Hematopoietic multipotent progenitor cell (in vitro differentiated cells): ENCODE measurements at places on chromosomes 5 and 9. TPM values are rescaled to one million over a fixed set of nuclear protein-coding genes. Genes with fewer than 3 reads are reported as not detected.

SHB gene
- 2.2 TPM for total RNA-seq

SAXO1 gene
- total RNA-seq: under 0.01 TPM

FRMPD1 gene
- under 0.01 TPM for total RNA-seq

ZDHHC11 gene
- total RNA-seq: 5.9 TPM

CCIN gene
- 1.3 TPM for total RNA-seq

GRCh38 chr9:129989740-129990139 lies 53.2 kb downstream of the FNBP1 start:
- DNase-seq: no peak

GRCh38 chr5:139895647-139896046 lies 100.0 kb downstream of the PSD2 start:
- DNase-seq: no peak

DNA sequence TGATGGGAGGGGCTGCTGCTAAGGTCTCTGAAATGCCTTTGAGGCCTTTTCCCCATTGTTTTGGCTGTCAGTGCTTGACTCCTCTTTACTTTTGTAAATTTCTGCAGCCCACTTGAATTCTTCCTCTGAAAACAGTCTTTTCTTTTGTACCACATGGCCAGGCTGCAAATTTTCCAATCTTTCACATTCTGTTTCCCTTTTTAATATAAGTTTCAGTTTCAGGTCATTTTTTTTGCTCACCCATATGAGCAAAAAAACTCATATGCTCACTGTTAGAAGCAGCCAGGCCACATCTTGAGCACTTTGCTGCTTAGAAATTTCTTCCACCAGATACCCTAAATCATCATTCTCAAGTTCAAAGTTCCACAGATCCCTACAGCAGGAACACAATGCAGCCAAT lies 234.6 kb upstream of the ADRA1B start:
- DNase-seq: no peak

- no peak for DNase-seq
Observed at GRCh38 chr9:136858844-136859757, 7.0 kb downstream of the MAMDC4 start.

DNA sequence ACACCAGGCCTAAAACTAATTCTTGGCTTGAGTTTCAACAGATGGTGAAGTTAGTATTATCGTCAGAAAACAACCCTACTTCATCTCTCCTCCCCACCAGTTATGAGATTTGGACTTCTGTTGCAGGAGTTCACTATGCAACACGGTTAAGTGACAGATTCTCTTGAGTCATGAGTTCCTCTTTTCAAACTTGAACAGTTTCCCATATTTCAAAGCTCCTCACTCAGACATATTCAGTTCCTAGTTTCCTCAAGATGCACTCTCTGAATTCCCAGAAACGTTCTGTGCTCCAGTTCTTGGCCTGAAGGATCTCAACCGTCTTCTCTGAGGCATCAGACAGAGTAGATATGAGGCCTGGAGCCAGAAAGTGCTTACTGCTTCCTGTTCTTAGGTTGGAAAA lies 7.3 kb upstream of the PTGER4 start:
- no peak for DNase-seq

DNA sequence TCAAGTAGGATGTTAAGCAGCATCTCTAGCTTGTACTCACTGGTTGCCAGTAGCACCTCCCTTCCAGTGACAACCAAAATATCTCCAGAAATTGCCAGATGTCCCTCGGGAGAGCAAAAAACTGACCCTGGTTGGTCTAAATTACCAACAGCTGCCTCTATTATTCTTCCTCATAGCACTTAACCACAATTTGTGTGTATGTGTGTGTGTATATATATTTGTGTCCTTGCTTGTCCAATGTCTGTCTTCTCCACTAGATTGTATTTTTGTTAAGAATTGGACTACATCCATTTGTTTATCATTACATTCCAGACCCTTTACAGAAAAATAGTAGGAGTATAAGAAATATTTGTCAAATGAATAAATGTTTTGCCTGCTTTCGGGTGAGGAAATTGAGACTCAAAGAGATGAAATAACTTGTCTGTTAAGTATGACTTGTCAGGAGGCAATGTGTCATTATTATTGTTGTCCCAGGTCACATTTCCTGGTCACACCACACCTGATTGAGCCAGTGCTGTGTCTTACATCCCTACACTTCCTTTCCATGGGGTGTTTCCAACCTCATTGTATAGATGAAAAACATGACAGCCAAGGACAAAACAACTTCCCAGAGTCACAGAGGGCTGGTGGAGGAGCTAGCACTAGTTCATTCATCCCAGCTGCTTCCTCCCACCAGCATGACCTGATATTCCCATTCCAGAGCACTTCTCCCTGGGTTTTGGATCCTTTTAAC lies 11.4 kb upstream of the GRPEL2 start:
- DNase-seq: no peak

DNA sequence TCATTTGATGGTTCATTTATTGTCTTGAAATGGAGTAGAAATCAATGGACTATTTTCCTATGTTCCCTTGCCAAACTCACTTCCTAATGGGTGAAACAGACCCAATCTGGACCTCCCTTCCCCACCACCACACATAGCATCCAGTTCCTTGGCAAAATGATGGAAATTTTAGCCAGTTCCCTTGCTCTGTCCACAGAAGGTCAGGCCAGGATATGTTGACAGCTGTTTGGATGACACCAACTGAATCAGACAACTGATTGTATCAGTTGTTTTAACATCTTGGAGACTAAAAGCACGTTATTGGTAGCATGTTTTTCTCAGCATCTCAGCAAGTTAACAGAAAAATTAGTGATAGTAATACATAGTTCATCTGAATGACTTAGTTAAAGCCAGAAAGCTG lies 534.8 kb downstream of the PSAT1 start:
- DNase-seq: no peak

DNA sequence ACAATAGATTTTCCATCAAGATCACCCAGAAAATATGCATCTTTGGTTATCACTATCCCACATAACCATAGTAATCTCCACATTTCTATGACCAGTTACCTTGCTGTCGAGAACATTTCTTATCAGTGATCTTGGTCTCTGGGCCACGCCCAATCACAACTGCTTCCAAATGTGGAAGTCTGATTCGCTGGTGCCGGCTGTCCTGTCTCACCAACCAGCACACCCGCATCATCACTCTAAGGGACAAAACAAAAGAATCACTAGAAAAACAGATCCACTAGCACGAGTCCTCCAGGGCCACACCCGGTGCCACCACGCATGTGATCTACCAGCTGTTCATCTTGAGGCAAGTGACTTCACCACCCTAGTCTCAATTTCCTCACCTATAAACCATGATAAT lies 11.8 kb downstream of the APTX start:
- DNase-seq: no peak

DNA sequence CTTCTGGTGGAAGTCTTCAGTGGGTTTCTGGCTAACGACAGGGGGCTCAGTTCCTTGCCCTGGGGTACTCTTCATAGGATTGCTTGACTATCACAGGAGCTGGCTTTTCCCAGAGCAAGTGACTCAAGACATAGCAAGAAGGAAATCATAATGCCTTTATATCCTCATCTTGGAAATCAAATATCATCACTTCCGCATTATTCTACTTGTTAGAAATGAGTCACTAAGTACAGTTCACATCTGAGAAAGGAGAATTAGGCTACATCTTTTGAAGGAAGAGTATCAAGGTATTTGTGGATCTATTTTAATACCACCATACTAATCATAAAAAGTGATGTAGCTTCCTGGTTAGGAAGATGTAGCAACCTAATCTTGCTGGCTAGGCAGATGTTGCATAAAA lies 148.2 kb upstream of the RAI14 start:
- no peak for DNase-seq

DNA sequence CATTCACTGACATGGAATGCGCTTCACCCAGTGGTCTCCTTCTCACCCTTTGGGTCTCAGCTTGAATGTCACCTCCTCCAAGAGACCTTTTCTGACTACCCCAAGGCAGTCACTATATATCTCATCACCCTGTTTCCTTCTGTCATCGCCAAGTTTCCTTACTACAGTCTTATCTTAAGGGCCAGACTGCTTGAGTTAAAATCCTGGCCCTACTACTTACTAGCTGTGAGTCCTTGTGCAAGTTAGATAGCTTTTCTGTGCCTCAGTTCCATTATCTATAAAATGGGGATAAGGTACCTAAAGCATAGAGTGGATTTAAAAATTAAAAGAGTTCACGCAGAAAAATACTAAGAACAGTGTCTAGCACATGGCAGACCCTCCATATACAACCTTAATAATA lies 132.4 kb downstream of the GABBR2 start:
- DNase-seq: peak; percentile 37

DNA sequence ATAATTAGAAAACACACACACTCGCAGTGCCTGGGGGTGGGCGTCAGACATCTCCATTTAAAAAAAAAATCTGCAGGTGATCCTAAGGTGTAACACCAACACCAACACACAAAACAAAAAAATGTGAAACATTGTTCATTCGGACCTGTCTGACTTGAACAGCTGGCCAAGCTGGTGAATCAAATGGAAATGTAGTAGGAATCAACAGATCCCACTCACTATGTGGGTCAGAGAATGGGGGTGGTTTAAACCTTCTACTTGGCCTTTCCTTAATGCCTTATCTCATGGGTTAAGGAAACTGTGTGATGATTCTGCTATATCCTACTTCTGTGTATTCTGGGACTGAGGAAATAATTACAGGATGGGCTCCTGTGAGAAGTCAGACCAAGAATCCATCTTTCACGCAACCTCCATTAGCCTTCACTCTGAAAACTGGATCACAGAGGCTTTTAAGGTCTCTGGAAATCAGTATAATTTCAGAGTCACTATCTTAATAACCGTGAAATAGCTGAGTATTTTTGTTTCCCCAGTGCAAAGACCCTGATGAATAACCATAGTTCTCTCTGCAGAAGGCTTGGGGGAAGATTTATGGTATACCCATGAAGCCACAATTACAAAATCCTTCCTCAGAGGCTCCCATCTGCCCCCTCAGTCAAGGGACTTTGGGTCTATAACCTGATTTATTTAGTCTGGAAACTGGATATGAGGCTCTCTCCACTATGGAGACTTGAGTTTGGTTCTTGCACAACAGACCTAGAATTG lies 17.2 kb upstream of the MCCC2 start:
- DNase-seq: no peak

DNA sequence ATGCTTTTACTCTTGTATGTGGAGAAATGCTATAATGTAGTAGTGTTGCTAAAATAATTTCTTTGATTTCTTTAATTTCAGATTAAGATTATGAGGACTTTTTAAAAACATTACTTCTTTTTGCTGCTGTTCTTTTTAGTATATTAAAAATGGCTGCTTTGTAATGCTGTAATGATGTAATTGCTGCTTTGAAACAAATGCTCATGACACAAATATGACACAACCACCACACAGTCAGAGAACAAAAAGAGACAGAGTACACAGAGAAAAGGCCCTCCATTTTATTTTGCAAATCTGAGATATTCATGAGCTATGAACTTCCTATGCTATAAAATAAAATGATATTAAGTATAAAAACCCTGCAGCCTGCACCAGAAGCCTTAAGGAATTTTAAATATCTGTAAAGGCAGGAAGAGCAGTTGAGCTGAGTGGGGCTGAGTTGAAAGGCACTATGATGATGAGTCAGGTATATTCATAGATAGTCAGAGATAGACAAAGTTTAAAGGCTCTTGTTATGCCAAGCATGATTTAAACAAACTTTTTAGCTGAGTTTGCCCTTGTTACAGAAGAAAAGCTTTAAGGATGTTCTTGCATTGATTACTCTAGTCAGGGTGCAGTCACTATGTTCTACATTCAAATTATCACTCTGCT lies 5.1 kb upstream of the POU5F2 start:
- no peak for DNase-seq
